ENCODE measurements at places on chromosomes 5 and 9.

- no peak for DNase-seq
Observed at GRCh38 chr5:52727020-52727419, 60.7 kb upstream of the ITGA1 start.

- no peak for DNase-seq
Observed at GRCh38 chr5:140524003-140524402, 23.5 kb upstream of the EIF4EBP3 start.

GRCh38 chr9:108478431-108479332, 377.1 kb downstream of the ACTL7B start:
- DNase-seq: no peak

DNA sequence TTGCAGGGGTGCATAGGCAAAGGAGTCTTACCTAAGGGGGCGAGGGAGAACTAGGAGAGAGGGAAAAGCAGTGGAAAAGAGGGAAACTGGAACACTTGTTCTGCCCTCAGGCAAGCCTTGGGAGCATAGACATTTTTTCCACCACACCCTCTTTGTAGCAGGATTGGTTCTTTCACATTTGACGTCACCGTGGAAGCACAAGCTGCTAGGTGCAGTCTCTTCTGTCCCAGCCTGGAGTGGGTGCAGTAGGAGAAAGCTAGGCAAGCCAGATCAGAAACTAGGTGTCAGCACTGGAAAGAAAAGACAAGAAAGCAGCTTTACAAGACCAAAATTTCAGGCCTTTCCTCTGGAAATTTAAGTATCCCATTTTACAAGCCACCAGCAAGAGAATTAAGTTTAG, 440.4 kb downstream of the EFNA5 start:
- no peak for DNase-seq

DNA sequence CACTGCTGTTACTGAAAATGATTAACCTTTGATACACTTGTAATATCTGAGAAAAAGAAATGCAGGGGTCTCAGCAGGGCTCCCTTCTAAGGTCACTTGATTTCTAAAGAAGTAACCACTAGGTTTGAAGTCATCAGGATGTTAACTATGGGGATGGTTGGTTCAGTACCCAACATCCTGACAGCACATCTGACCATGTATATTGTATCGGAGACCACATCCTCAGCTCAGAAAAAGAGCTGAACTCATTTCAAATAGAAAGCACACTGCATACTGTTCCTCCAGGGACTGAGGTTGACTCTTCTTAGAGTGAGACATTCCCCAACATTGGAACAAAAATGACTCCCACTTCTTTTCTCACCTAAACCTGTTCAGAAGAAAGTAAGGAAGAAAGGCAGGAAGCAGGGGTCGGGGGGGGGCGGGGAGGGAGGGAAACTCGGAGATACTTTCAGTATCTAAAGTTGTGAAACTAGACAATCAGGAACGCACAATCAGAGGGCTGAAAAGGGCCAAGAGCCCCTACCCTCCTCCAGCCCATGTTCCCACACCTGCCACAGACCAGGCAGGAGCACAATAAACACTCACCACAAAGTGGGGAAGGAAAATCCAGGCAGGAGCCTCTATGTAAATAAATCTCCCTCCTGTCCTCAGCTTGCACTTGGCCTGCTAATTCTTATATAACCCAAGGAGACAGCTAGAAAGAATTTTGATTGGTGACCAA, 730 bp upstream of the GZMA start:
- DNase-seq: no peak

DNA sequence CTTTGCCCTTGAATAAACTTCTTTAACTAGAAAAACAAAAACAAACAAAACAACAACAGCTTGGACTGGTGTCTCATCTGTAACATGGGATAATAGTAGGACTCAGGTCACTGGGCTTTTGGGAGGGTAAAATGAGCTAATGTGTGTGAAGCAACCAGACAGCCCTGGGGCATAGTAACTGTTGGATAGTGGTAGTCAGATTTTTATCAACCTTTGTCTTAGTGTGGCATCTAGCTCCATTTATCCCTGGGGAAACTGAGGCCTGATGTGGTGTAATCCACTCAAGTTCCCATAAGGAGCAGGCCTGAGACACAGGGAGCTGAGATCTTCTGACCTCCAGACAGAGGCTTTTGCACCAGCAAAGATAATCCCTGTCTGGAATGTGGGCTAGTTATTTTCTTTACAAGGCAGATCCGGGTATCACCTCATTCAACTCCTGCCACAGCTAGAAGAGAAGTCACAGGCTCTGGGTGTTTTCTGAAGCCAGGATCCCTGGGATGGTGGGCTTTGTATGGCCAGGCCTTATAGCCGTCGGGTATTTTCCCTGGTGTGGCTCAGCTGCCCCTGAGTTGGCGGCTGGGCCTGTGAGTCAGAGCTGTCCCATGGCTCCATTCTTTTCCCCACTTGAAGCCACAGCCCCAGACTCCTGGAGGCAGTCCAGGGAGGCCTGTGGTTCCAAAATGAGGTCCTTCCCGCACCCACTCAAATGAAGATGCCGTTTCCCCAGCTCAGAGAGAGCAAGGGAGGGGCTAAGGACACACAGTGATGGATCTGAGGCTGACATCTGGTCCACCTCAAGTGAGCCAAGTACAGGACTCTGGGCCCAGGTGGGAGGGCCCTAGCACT, 26.1 kb upstream of the CSF1R start:
- DNase-seq: peak; percentile 23

- no peak for DNase-seq
Observed at GRCh38 chr5:9046756-9047481, 499.0 kb downstream of the SEMA5A start.

DNA sequence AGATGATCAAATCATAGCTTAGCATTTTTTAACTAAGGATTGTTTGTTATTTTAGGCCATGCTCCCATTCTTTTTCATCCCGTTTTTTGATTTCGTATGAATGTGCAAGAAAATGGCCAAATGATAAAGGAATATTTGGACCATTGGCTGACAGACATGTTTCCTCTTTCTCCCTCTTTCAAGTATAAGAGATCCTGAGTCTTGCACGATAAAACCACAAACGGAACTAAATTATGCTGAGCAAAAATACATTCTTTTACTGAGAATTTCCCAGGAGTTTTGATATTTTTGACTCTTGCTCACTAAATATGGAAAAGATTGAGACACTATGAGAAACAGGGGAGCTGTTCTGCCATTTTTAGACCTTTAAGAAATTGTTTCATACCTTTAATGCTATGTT, 90.4 kb upstream of the KLF9 start:
- DNase-seq: no peak

DNA sequence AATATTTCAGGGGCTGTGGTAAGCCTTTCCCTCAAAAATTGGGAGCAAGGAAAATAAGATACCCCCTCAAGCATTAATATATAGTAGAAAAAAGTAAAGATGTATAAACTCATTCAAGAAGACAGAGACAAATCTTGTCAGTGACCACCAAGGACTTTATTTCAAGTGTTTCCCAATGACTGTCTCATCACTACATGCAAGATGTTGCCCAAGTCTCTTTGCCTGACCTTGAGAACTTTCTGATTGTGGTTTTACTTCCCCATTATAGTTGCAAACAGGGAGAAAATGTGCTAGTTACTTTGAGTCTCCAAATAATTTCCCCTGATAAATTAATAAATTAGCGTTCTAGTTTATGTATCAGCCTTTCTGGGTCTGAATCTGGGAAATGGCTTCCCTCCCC, 4.0 kb upstream of the SLC46A2 start:
- no peak for DNase-seq

DNA sequence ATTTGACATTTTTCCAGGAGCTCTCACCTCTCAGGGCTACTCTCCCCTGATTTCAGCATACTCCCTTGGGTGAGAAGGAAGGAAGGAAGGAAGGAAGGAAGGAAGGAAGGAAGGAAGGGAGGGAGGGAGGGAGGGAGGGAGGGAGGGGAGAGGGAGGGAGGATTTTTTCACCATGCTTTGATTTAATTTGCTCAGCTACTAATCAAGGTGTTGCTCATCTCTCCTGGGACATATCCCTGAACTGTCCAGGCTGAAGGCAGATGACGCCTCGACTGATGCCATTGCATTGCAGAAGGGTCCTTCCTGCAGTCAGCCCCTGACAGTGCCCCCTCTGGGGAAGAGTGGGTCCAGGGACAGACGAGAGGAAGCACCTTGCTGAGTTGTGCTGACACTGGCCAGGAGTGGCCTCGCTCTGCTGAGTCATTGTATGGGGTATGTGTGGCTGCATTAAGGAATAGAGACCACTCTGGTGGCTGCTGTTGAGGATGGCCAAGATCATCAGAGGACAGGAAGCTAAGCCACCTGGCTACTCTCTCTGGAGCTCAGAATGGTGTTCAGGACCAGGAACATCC, 43.6 kb upstream of the CRB2 start:
- no peak for DNase-seq

DNA sequence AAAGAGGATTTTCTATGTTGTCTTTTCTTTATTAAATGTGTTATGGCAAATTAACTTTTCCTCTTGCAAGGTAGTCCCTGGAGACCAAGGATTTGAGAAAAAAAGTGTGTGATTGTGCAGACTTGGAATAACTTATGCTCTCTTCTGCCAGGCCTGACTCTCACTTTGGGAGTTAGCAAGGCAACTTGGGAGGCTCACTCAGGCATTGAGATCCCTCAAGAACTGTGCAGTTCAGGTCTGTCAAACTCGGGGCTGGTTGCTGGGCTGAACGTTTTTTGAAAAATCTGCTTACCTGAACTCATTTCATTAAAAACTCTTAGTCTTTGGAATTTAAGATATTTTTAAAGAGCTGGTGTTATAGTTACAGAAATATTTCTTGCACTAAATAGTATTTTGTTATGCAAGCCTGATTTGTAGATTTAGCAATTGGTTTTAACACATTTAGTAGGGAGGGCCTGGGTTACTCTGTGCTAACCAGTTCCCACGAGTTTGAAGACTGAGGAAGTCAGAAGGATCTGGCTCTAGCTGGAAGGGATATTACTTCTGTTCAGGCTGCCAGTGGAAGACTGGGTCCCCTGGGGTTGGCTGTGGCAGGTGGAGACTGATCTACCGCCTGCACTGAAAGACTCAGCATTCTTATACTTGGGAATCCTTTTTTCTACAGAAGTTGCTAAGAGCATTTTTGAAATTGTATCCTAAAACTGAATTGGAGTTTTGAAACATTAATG, 150.4 kb upstream of the PCSK5 start:
- DNase-seq: no peak

GRCh38 chr5:77958642-77959330, 182.6 kb upstream of the TBCA start:
- peak; percentile 46 for DNase-seq

GRCh38 chr5:111225926-111226325, 1.7 kb downstream of the CAMK4 start:
- no peak for DNase-seq

DNA sequence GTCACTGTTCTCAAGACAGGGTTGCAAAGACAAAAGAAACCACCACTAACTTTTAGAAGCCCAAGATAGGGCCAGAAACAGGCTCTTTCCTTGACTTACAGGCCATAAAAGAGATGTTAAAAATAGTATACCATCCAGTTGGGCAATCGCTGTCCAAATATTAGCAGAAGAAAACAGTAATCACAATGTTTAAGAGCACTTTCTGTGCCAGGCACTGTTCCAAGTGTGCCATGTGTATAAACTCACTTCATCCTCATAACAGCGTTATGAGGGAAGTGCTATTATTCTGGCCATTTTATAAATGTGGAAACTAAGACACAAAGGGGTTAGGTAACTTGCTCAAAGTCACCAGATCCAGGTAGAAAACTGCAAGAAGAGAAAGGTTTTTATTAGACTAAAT, 111.7 kb downstream of the KCNN2 start:
- no peak for DNase-seq

DNA sequence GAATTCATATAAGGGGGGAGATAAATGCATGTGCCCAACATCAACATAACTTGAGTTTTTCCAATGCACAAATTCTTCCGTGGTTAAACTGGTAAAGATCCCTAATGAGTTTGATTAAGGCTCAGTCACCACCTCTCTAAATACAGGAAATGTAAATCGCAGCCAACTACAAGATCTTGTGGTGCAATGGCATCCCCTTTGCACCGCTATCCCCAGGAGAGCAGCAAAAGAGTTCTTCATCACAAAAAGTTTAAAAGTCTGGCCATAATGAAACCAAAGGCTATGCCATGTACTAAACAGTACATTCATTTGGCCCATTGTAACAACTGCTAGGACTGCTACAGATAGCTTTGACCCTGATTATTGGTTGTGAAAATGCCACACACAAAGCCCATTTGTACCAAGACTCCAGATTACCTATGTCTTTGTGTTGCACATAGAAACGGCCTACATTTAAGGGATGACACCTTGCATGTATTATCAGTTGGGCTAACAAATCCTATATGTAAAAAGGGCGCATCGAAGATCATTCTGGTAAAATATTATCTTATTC, 44.5 kb downstream of the ZNF608 start:
- no peak for DNase-seq

GRCh38 chr5:119928974-119929373, 299.6 kb downstream of the FAM170A start:
- DNase-seq: no peak

- DNase-seq: no peak
Observed at GRCh38 chr5:149802008-149802680, 72.0 kb downstream of the PPARGC1B start.

GRCh38 chr5:94702729-94703128, 84.3 kb downstream of the SLF1 start:
- DNase-seq: no peak

DNA sequence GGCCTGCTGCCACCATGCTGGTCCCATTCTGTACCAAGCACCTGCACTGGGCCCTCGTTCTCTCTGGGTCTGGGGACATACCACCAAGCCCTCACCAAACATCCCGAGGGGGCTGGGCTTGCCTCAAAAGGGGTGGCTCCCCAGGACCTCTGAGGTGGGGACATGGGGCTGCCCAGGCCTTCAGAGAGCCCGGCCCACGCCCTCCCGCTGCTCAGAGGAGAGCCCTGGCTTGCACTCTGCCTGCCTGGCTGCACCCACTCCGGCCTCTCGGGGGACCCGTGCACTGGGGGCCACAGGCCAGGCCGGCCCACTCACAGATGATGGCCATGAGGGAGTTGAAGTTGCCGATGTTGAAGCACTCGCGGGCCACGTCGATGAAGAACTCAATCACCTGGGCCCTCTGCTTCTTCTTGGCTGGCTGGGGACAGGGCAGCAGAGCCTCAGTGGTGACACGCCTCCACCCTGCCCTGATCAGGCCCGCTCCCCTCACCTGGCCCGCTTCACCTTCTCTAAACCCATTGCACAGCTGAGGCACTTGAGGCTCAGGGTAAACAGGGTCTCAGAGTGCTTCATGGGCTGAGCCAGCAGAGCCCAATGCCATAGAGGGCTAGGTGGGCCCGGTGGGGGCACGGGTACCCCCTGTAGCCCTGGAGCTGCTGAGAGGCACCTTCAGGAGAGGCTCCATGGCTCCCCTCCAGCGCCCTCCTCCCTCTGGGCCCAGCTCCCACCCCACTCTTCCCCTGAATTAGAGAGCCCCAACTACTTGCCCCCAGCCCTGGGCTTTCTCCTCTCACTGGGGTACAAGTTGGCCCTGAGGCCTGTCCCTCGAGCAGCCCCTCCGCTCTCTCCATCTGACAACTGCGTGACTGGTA, 47.7 kb upstream of the RNF130 start:
- no peak for DNase-seq

GRCh38 chr5:71582945-71583584, 4.1 kb upstream of the MCCC2 start:
- no peak for DNase-seq
